K562 (cell line): ENCODE measurements at places on chromosomes 6 and 20. TPM values are rescaled to one million over a fixed set of nuclear protein-coding genes. Genes with fewer than 3 reads are reported as not detected.

DNA sequence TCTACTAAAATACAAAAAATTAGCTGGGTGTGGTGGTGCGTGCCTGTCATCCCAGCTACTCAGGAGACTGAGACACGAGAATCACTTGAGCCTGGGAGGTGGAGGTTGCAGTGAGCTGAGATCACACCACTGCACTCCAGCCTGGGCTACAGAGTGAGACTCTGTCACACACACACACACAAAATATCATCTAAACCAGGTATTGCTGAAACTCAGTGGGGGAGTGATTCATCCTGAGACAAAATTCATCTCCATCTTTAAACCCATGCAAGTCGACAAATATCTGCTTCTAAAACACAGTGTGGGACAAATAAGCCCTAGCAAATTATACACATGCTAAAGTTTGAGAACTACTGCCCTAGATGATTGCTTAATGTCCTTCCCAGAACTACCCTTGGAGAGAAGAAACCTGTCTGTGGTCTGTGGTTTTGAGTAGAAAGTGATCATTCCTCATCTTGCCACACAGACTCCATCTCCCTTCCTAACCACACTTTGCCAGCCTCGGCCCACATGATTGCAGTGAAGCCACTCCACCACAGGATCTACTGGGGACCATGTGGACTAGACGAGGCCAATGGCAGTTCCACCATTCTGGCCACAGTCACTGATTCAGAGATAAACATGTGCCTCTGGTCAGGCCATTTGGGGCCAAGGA is 130.3 kb downstream of the OPRM1 start:
- no peak overlapping the region for H3K27ac ChIP-seq
- no peak overlapping the region for H3K4me3 ChIP-seq
- no peak for DNase-seq
- H3K4me1 ChIP-seq: no peaks in the 10 kb centered on the region

GRCh38 chr6:20932284-20932683 is 398.0 kb downstream of the CDKAL1 start:
- no peak for DNase-seq
- no peak overlapping the region for H3K4me3 ChIP-seq
- H3K4me1 ChIP-seq: no peaks in the 10 kb centered on the region
- H3K27ac ChIP-seq: no peak overlapping the region
- no peaks in the 10 kb centered on the region for H3K27me3 ChIP-seq

DNA sequence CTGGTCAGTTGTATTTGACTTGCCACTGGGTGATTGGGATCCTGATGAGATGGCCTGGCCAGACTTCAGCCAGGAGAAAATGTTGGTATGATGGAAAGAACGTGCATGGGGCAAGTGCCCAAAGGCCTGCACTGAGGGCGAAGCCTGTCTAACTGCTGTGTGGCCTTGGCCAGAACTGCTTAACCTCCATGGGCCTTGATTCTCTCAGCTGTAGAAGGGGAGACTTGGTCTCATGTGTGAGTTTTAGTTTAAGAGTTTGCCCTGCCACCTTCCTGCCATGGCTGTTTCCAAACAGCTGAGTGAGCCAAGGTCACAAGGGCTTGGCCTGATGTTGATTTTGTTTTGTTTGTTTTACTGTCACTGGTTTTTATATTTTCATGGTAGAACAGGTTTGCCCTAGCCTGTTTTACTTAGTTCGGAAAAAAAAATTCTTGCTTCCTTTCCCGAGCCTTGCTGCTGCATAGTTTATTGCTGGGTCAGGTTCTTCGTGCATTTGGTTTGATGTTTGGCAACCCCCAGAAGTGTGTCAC is 35.3 kb downstream of the DSTN start:
- H3K27me3 ChIP-seq: no peaks in the 10 kb centered on the region
- no peak overlapping the region for H3K27ac ChIP-seq
- H3K36me3 ChIP-seq: peaks cover 14% of the 10 kb centered on the region; the same call in 1 of the 3 replicates
- H3K4me1 ChIP-seq: no peaks in the 10 kb centered on the region
- DNase-seq: no peak
- H3K4me3 ChIP-seq: no peak overlapping the region

DNA sequence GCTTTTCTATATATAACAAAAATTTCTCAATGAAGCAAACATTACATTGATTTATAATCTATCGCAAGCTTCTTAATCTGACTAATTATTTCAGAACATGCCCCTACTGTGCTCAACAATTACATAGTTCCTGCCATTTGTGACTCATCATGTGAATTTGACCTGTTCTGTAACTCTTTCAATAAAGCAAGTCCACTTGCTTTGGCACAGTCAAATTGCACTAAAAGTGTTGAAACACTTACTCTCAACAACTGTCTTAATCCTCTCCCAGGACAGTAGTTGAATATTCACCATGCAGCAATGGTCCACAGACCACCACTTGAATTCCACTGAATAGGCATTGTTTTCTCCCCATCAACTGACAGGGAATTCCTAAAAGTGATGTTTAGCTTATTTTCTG is 67.7 kb upstream of the SPTLC3 start:
- no peak overlapping the region for H3K4me3 ChIP-seq
- no peak for DNase-seq
- H3K27ac ChIP-seq: no peak overlapping the region
- H3K36me3 ChIP-seq: no peaks in the 10 kb centered on the region

DNA sequence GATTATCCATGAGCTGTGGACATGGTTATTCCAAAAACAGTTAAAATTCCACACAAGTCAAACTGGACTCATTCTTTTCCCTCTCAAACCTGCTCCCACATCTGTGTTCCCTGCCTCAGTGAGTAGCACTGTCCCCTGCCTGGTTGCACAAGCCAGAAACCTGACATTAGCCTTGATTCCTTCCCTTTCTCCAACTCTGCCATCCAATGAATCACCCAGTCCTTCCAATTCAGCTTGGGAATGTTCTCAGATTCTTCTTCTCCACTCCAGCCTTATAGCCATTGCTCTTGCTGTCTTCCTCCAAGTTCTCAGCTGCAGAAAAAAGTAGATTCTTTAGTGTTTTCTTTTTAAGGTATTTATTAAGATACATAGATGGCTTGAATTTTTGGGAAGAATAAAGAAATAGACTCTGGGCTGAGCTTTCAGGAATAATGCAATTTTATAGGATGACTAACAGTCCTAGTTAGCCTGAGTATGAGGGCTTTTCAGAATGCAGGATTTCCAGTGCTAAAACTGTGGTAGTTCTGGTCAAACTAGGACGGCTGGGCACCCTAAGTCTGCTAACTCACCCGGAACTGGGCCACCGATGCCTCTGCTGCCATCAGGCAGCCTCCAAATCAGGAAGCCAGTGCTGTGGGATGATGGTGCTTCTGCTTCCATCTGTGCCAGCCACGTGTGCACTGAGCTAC is 18.2 kb upstream of the SASH1 start:
- no peak for DNase-seq
- H3K4me3 ChIP-seq: no peak overlapping the region
- peaks cover 25% of the 10 kb centered on the region for H3K27me3 ChIP-seq
- no peaks in the 10 kb centered on the region for H3K4me1 ChIP-seq

DNA sequence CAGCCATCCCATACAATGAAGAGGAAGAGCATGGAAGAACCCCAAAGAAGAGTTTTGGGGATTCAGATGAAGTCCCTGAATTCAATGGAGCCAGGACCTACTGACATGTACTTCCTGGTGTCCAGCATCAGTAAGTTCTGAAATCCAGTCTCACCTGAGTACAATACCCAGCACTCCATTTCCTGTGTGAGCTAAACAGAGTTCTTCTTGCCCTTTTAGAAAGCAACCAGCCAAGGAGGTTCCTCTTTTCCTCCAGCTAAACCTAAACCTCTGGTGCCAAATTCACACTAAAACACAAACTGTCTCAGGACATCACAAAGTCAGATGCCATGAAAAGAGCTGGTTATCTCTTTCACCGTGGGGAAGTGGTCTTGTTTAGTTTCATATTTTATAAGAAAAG is 71.5 kb downstream of the PKHD1 start:
- no peak for DNase-seq
- no peaks in the 10 kb centered on the region; the same call in 2 of the 3 replicates for H3K27me3 ChIP-seq

The HSPA12B gene
- total RNA-seq: 0.07 TPM in 1 of 2 replicates, not detected in the other

The LGSN gene
- not detected in 2 replicates for total RNA-seq
